ENCODE measurements at places on chromosomes 2 and 18.

DNA sequence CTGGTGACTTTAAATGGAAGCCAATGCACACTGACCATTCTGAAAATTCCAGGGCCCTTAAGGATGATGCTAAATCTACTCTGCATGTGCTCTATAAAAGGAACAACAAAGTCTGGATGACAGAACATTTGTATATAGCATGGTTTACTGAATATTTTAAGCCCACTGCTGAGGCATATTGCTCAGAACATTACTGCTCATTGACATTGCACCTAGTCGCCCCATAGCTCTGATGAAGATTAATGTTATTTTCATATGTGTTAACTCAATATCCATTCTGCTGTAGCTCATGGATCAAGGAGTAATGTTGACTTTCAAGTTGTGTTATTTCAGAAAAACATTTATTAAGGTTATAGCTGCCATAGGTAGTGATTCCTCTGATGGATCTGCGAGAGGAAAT is 827.5 kb upstream of the CHAC2 start:
- no peak for DNase-seq

GRCh38 chr18:55593888-55594287 is 5.9 kb upstream of the TCF4 start:
- DNase-seq: no peak

DNA sequence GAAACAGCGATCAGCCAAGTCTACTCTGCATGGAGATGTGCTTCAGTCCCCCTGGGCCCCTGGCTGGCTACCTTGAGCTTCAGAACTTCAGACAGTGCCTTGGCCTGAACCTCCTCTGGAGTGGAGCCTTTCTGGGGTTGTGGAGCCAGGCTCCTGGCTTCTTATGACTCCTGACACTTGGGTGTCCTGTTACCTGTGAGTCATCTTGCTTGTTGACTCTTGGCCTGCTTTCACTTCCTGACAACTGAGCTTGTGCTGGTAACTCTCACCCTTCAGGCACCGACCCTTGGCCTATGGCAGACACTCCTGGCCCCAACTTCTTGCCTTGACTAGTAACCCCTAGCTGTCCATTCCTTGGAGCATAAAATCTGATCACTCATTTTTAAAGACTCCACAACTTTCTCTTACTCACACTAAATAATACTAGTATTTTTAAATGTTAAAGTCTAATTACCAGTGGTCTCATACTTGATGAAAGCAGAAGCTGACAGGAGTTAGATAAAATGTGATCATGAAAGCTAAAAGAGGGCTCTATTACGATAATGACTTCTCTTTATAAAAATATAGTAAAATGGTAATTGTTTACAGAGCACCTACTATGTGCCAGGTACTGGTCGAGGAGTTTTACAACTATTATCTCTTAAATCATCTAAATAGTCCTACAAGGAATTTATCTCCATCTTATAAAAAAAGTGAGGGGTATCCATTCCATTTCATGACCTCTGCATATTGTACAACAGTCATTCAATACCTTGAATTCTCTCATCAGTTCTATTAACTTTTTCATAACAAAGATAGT is 46.3 kb upstream of the VIT start:
- peak; percentile 66 for DNase-seq

GRCh38 chr2:86627550-86627949 is 3.9 kb upstream of the RNF103 start:
- DNase-seq: no peak
